ENCODE measurements at places on chromosomes 1 and 21. TPM values are rescaled to one million over a fixed set of nuclear protein-coding genes. Genes with fewer than 3 reads are reported as not detected.

DNA sequence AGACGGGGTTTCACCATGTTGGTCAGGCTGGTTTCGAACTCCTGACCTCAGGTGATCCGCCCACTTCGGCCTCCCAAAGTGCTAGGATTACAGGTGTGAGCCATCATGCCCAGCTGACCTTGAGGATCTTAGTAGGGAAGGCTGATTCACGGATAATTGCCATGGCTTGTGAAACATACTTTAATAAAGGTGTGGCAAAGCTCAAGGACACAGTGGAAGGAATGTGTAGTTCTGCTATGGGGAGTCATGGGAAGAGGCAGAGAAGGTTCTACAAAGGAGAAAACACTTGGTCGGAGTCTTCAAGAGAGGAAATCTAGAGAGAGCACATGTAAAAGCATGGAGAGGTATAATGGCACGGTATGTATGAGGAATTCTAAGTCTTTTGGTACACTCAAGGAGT is 12.7 kb upstream of the PTCH2 start:
- no peaks in the 10 kb centered on the region for H3K27me3 ChIP-seq
- H3K4me1 ChIP-seq: no peaks in the 10 kb centered on the region
- no peak for DNase-seq
- H3K27ac ChIP-seq: no peak overlapping the region

DNA sequence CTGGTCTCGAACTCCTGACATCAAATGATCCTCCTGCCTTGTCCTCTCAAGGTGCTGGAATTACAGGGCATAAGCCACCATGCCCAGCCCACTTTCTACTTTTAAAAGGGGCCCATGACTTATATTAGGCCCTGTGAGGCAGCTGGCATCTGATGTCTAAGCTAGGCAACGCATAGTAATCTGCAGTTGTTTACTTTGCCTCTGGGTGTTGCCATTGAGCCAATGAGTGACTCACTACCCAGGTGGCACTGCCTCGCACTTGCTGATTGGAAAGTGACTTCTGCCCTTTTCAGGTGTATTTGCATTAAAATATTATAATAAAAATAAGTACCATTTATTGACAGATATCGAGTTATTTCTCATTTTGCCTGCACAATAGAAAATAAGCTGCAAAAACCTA is 84.9 kb downstream of the KIF14 start:
- H3K4me1 ChIP-seq: no peaks in the 10 kb centered on the region
- no peak overlapping the region for H3K4me3 ChIP-seq
- no peaks in the 10 kb centered on the region for H3K36me3 ChIP-seq
- no peaks in the 10 kb centered on the region for H3K27me3 ChIP-seq

GRCh38 chr1:96815914-96816313 is 94.3 kb downstream of the PTBP2 start:
- DNase-seq: no peak
- H3K4me1 ChIP-seq: no peaks in the 10 kb centered on the region
- H3K4me3 ChIP-seq: no peak overlapping the region
- no peaks in the 10 kb centered on the region for H3K27me3 ChIP-seq

DNA sequence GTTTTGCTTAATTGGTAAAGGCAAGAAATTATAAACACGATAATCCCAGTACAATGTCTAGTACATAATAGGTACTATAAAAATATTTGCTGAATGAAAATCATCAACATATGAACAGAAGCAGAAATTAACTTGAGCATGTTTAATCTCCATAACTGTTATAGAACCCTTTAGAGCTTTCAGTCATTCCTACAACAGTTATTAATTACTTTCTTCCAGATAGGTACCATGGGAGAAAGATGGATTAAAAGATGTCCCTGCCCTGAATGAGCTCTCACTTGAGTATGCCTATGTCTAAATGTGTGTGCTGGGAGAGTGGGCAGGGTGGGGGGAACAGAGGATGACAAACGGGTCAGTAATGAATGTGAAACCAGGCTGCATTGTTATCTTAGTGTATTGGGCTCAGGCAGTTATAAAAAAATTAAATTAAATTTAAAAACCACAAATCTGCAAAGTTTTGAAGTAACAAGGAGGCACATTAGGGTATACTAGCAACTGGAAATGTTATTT is 2.4 kb downstream of the EPS15 start:
- no peaks in the 10 kb centered on the region for H3K36me3 ChIP-seq
- peaks cover 47% of the 10 kb centered on the region for H3K4me1 ChIP-seq
- H3K27ac ChIP-seq: peak overlapping the region; percentile 98
- H3K4me3 ChIP-seq: no peak overlapping the region

CTSE gene
- total RNA-seq: 117 TPM

ATP6V1G3 gene
- not detected for total RNA-seq

POU3F1 gene
- total RNA-seq: not detected

DNA sequence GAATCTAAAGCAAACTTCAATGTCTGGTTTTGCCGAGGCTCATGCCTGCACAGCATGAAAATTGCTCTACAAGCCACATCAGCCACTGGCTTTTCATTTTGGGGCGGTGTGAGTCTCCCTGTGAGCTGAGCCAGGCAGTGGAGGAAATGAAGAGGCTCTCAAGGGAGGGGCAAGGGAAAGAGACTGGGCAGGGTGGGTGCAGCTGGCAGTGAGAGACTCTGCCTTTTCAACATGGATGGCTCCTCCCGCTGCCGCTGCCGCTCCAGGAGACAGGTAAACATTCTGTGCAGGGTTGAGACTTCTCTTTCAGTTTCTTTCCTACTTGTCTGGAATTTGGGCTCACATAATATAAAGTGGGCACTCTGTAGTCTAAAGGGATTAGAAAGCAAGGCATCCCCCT is 11.3 kb upstream of the CTSE start:
- H3K36me3 ChIP-seq: no peaks in the 10 kb centered on the region
- no peak overlapping the region for H3K4me3 ChIP-seq
- peaks cover 25% of the 10 kb centered on the region for H3K4me1 ChIP-seq
- H3K27me3 ChIP-seq: no peaks in the 10 kb centered on the region

GRCh38 chr1:208180421-208180820 is 63.8 kb downstream of the PLXNA2 start:
- peaks cover 79% of the 10 kb centered on the region for H3K4me1 ChIP-seq
- H3K36me3 ChIP-seq: no peaks in the 10 kb centered on the region
- no peak for DNase-seq
- no peaks in the 10 kb centered on the region for H3K27me3 ChIP-seq
- H3K27ac ChIP-seq: peak overlapping the region; percentile 54
- H3K4me3 ChIP-seq: no peak overlapping the region

- H3K27me3 ChIP-seq: no peaks in the 10 kb centered on the region
- no peaks in the 10 kb centered on the region for H3K4me1 ChIP-seq
- no peak overlapping the region for H3K4me3 ChIP-seq
- H3K36me3 ChIP-seq: no peaks in the 10 kb centered on the region
Measured at GRCh38 chr1:23736437-23737134, 6.7 kb upstream of the ELOA start.

VWA5B1 gene
- not detected for total RNA-seq

GRCh38 chr1:58011978-58012377 is 534.5 kb downstream of the OMA1 start:
- no peaks in the 10 kb centered on the region for H3K36me3 ChIP-seq
- H3K27me3 ChIP-seq: no peaks in the 10 kb centered on the region
- no peaks in the 10 kb centered on the region for H3K4me1 ChIP-seq

- no peaks in the 10 kb centered on the region for H3K27me3 ChIP-seq
- H3K4me3 ChIP-seq: no peak overlapping the region
Measured at GRCh38 chr1:13807209-13807608, 107.2 kb downstream of the PRDM2 start.

DNA sequence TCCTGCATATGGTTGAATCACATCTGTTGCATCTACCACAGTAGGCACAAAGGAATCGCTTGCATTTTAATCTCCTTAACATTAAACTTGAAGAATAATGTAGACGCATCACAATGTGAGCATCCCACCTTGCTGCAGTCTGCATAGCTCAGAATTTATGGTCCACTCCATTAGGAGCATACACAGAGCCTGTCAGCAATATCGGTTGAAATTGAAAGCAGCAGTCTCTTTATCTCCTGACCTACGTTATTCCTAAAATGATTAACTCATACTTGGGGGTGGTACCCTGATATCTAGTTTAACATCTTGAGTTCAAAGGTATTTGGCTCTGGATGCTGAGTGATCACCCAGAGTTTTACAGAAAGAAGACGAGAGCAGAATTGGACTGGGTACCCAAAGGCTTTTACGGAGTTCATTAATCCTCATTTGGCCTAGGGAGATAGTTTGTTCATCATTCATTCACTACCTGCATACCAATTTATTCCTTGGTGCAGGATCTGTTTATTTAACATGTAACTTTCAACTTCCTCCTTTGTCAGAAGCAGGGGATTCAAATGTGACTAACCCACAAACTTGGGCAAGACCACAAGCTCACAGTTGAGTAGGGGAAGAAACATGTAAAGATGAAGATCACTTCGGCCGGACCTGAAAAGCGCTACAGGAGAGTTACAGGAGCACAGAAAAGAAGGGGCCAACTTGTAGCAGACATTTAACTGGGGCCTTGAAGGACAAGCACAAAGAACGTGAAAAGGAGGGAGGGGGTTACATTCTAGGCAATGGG is 187.9 kb downstream of the DAB1 start:
- no peaks in the 10 kb centered on the region for H3K27me3 ChIP-seq
- H3K4me1 ChIP-seq: no peaks in the 10 kb centered on the region
- no peak overlapping the region for H3K27ac ChIP-seq
- H3K36me3 ChIP-seq: no peaks in the 10 kb centered on the region

BSND gene
- not detected for total RNA-seq

- DNase-seq: no peak
- H3K4me3 ChIP-seq: no peak overlapping the region
- no peak overlapping the region for H3K27ac ChIP-seq
- no peaks in the 10 kb centered on the region for H3K27me3 ChIP-seq
- H3K36me3 ChIP-seq: peaks cover 16% of the 10 kb centered on the region
Measured at GRCh38 chr1:43554444-43554992, 23.8 kb downstream of the PTPRF start.

DNA sequence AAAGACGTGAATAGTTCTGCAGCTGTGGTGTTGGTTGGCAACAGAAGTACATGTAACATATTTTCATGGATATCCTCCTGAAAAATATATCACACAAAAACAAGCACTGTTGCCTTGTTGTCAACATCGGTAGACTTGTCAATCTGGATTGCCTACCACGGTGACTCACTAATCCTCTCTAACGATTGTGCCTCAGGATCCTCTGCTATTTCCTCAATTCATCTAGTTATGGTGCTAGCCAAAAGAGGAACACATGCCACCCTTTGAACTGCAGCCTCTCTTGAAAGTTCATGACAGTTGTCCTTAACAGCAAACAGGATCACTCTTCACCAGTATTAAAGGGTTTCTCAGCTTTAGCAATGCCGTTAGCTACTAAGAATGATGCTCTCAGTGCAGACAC is 25.7 kb downstream of the RASAL2 start:
- no peaks in the 10 kb centered on the region for H3K36me3 ChIP-seq
- H3K4me1 ChIP-seq: no peaks in the 10 kb centered on the region
- no peak overlapping the region for H3K4me3 ChIP-seq
- no peak for DNase-seq
- H3K27me3 ChIP-seq: no peaks in the 10 kb centered on the region

KRTAP7-1 gene
- total RNA-seq: not detected

DNA sequence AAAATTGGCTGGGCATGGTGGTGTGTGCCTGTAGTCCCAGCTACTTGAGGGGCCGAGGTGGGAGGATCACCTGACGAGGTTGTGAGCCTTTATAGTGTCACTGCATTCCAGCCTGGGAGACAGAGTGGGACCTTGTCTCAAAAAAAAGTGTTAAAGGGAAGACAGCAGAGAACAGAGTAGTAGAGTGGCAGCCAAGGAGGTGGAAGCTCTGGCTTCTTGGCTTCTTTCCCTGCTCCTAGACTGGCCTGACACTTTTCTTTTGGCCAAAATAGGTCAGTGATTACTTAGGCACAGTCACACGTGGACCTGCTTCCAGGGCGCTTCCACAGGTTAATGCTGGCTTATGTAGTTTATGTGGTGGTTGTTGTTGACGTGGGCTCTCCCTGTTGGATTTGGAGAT is 3.2 kb downstream of the DIP2A start:
- no peak for DNase-seq
- peaks cover 9% of the 10 kb centered on the region for H3K36me3 ChIP-seq
- H3K4me3 ChIP-seq: no peak overlapping the region
- no peak overlapping the region for H3K27ac ChIP-seq
- peaks cover 17% of the 10 kb centered on the region for H3K4me1 ChIP-seq

- no peak for DNase-seq
- H3K27me3 ChIP-seq: no peaks in the 10 kb centered on the region
- no peaks in the 10 kb centered on the region for H3K4me1 ChIP-seq
- no peaks in the 10 kb centered on the region for H3K36me3 ChIP-seq
- H3K27ac ChIP-seq: no peak overlapping the region
- H3K4me3 ChIP-seq: no peak overlapping the region
Measured at GRCh38 chr1:90186506-90187322, 191.8 kb downstream of the ZNF326 start.

DNA sequence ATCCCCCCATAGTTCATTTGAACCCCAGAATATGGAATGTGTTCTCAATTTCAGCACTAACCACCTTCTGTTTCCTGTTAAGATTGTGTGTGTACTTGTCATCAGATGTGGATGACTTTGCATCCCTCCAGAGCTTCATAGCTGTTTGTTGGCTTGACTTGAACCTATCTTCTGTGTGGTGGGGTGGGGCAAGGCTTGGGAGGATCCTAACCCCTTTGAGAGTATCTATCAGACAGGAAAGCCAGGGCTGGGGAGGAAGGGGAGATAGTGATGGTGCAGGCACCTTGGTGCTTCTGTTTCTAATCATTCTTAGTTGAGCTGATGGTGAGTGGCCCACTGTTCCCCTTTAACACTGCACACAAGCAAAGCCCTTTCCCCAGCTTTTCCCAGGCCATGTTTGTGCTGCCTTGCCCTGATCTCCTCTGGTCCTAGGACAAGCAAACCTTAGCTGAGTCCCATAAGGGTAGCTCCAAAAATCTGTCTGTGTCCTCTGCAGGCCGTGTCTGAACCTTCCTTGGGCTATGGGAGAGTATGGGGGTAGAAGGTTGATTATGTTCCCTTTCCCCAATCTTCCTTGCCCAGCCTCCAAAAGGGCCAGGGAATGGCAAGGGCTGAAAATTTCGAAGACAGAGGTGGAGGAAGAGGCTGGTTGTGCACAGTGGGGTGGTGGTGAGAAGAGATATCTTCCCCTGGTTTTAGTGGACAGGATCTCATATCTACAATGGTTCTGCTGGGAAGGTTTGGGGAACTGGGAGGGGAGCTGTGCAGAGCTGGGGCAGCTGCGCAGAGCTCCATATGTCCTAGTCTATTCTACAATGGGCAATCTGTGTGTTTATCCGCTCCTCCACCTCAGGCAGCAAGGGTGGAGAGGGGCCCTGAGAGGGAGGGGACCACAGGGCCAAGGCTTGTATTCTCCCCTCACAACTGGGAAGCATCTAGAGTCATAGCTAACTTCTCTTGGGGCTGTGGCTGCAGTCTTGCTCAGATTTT is 1.4 kb downstream of the NHLH1 start:
- H3K27ac ChIP-seq: no peak overlapping the region
- H3K36me3 ChIP-seq: no peaks in the 10 kb centered on the region
- no peaks in the 10 kb centered on the region for H3K27me3 ChIP-seq
- H3K4me1 ChIP-seq: no peaks in the 10 kb centered on the region

DPM3 gene
- total RNA-seq: 112 TPM

MTARC1 gene
- total RNA-seq: 12.4 TPM

DNA sequence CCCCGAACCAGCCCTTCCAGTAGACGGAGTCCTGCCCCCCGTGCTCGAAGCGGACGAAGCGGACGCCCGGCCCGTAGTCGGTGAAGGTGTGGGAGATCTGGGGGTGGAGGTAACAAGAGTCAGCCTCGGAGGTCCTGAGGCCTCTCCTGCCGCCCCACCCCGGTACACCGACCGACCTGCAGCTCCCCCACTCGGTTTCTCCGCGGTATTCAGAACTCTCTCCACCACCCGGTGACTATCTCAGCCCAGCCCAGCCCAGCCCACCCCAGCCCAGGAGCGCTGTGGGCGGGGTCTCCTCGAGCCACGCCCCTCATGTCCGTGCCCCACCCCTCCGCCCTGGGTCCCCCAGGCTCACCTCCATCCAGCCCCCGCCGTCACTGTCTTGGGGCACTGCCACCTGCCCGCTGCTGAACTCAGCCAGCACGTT is 5.5 kb downstream of the FBXO2 start:
- no peak overlapping the region for H3K27ac ChIP-seq
- peak; percentile 48 for DNase-seq
- peaks cover 25% of the 10 kb centered on the region for H3K4me1 ChIP-seq

Measured in upper lobe of left lung (tissue), 6 donors.